ENCODE measurements at places on chromosomes 13 and 19.
A peak's percentile ranks its signal among the peaks of the same experiment; 100 is the strongest.

GRCh38 chr13:33349986-33350826, 64.7 kb upstream of the STARD13 start:
- no peak for DNase-seq

DNA sequence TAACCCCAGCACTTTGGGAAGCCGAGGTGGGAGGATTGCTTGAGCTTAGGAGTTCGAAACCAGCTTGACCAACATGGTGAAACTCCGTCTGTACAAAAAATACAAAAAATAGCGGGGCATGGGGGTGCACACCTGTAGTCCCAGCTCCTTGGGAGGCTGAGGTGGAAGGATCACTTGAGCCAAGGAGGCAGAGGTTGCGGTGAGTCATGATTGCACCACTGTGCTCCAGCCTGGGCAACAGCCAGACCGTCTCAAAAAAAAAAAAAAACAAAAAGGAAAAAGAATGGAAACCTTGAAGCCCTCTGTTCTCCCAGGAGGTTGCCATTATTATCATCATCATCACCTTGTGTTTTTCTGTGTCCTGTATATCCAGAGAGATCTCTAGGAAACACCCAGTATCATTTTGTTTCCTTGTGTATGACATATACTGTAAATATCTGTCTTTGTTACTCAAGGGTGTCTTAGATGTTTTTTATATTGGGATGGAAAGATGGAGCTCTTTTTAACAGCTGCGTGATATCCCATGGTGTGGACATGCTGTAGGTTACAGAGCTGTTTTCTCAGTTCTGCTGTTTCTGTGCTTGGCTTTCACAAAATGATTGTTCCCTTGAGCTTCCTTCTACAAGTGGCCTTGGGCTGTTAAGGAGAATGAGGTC, 11.8 kb downstream of the CHAF1A start:
- DNase-seq = no peak

DNA sequence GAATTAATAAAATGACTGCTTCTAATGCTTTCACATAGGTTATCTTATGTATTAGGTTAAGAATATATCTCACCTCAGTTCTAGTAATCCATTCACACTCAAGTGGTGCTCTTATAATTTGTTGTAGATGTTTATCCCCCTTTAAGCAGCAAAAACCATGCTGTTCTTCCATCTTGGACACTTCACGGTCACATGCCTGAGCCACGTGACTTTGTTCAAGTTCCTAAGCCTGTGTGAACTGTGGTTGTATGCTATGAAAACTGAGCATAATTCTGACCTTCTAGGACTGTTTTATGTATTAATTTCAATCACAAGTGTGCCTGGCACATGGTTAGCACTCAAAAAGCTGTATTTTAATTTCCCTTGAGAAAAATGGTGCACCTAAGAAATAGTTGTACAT, 41.2 kb upstream of the STARD13 start:
- no peak for DNase-seq

- DNase-seq = no peak
Observed at GRCh38 chr13:26310003-26310402, 56.1 kb downstream of the CDK8 start.

DNA sequence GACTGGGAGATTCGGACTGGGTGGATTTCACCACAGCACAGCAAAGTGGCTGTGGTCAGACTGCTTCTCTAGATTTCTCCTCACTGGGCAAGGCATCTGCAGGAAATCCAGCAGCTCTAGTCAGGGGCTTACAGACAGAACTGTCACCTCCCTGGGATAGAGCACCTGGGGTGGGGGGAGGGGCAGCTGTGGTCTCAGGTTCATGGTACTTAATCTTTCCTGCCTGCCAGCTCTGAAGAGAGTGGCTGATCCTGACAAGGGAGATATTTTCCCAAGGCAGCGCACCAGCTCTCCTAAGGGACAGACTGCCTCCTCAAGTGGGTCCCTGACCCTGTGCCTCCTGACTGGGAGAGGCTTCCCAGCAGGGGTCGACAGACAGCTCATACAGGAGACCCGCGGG, 212.8 kb upstream of the KLF12 start:
- DNase-seq = no peak

GRCh38 chr13:107582171-107582570, 633.2 kb downstream of the LIG4 start:
- no peak for DNase-seq

DNA sequence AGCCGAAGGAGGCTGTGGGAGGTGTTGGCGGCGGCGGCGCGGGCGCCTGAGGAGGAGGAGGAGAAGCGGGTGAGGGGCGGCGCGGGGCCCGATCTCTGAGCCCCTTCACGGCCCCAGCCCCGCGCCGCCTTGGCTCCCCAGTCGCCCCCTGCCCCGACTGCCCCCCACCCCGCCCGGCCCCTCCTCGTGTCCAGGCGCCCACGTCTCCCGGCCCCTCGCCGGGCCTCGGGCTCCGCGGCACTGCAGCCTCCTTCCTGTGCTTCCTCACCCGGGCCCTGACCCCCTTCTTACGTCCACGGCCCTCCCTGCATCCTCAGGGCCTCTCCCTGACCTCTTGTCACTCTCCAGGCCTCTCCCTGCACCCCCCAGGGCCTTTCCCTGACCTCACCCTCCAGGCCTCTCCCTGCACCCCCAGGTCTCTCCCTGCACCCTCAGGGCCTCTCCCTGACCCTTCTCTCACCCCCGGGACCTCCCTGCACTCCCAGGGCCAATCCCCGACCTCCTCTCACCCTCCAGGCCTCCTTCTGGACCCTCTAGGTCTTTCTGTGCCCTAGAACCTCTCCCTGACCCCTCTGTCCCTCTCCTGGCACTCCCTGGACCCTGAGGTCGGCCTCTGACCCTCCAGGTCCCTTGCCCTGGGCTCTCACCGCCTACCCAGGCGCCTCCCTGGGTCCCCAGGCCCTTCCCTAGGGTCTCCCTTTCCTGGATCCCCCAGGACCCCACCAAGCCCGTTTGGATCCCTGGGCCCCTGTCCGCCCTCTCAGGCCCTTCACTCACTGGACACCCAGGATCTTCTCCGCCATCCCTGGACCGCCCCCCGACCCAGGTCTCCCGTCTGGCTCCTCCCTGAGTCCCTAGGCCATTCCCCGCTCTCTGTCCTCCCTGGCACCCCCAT, 460 bp downstream of the KMT5C start:
- DNase-seq = no peak

DNA sequence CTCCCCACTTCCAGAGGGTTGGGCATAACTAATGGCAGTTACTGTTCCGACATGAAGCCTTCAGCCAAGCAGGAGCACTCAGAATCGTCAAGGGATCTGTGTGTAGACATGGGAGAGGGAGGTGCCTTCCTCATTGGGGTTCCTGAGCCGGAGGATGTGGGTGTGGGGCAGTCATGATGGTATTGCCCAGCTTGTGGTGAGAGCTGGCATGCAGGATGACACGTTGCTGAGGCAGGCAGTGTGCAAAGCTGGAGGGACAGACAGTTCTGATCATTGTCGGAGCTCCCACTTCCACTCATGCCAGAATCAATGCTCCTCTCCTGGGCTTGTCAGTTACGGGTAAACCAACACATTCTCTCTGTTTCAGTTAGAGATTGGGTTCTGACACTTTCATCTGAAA, 83.9 kb upstream of the TSC22D1 start:
- no peak for DNase-seq

DNA sequence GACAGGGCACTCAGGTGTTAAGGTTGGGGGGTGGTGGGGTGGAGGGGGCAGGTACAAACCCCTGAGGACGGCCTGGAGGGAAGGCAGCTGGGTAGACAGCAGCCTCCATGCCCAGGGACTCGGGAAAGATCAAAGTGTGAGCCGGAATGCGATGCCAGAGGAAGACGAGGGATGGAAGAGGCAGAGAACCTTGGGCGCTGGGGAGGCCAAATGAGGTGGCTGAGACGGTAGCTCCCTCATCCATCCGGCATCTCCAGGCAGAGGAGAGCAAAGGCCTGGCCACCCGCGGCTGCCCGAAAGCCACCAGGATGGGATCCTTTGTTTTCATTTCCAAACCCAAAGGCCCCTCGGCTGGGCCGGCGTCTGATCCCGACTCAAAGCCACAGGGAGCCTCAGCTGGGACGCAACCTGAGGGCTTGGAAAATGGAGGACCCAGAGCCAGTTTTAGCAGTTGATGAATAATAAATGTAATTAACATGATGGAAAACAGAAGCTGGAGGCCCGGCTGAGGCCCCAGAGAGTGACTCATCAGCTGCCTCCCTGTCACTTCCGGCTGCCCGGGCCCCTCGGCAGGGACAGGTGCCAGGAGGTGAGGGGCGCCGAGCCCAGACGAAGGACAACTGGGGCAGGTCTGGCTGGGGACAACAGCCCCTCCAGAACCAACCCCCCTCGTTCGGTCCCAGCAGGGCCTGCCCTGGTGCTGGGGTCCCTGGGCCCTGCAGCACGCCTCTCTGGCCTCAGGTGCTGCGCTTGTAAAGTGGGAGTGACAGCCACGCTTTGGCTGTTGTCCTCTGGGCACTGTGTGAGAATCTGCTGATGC, 61.6 kb downstream of the CEBPG start:
- DNase-seq = no peak

- DNase-seq = no peak
Observed at GRCh38 chr13:27359199-27359821, 65.1 kb upstream of the GTF3A start.

- no peak for DNase-seq
Observed at GRCh38 chr13:101875091-101875490, 422.6 kb downstream of the ITGBL1 start.

DNA sequence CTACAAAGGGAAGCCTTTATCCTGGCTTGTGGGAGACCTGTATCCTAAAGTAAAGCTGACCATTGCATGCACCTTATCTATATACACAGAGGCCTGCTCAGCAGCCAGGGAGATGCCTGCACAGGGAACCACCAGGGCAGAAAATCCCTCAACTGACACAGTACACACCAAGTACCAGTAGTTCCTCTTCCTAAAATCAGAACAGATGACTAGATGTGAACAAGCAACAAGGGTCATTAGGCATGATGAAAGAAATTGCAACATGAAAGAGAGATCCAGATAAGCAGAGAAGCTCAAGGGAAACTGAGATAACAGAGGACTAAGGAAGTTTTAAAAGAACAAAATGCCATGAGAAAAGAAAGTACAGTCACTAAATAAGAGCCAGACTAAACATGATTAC, 39.7 kb upstream of the SLC7A9 start:
- no peak for DNase-seq

- no peak for DNase-seq
Observed at GRCh38 chr19:5865772-5866171, 4.6 kb downstream of the FUT5 start.

- DNase-seq = no peak
Observed at GRCh38 chr13:92387245-92387644, 839.4 kb upstream of the GPC6 start.

GRCh38 chr13:94950303-94950702, 238.0 kb upstream of the SOX21 start:
- no peak for DNase-seq

GRCh38 chr19:43809762-43810696, 7.8 kb upstream of the LYPD5 start:
- peak; percentile 24 for DNase-seq

GRCh38 chr13:27401210-27401609, 23.2 kb upstream of the GTF3A start:
- DNase-seq = no peak

DNA sequence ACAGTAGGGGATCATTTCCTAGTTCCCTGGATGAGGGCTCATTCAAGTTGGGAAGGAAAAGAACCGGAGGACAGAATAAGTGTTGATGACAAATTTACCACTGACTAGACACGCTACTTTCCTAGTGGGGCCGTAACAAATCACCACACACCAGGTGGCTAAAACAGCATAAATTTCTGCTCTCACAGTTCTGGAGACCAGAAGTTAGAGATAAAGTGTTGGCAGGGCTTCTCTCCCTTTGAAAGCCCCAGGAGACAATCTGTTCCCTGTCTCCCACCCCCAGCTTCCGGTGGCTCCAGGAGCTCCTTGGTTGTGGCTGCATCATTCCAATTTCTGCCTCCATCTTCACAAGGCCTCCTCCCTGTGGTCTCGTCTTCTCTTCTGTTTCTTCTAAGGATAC, 65.4 kb upstream of the ARGLU1 start:
- DNase-seq = no peak

GRCh38 chr13:113802090-113802531, 43.1 kb downstream of the TMEM255B start:
- DNase-seq = no peak

DNA sequence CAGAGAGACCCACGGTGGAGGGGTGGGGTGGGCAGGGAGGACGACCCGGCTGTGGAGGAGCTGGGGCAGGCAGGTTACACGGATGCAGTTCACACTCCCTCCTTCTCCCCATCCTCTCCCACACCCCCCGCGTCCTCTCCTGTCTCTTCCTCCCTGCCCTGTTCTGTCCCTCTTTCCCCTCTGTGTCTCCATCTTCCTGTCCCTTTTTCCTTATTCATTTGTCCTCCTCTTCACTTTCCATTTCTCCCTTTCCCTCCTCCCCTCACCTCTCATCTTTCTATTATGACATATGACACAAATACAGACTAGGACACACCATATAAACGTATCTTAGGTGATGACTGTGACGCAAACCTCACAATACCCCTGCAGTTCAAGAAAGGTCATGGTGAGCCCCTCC, 96.6 kb downstream of the SCGB2B2 start:
- no peak for DNase-seq

DNA sequence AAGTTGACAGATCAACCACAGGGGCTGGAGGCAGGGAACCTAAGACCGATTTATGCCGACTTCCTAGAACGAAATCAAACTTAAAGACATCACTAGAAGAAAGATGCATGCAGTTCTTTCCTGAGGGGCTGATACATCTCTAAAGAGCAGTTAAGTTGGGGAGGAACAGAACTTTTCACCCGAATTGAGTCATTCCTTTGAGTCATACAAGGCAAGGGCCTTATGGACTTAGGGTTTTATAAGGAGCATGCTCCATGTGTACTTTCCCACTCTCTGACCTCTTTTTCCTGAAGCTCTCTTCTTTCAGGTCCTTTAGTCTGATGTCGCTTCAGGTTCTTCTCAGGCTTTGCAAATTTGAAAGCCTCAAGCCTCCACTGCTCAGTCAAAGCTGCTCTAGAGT, 7.9 kb upstream of the FBXL3 start:
- no peak for DNase-seq

- DNase-seq = no peak
Observed at GRCh38 chr13:93716623-93717022, 490.0 kb downstream of the GPC6 start.

DNA sequence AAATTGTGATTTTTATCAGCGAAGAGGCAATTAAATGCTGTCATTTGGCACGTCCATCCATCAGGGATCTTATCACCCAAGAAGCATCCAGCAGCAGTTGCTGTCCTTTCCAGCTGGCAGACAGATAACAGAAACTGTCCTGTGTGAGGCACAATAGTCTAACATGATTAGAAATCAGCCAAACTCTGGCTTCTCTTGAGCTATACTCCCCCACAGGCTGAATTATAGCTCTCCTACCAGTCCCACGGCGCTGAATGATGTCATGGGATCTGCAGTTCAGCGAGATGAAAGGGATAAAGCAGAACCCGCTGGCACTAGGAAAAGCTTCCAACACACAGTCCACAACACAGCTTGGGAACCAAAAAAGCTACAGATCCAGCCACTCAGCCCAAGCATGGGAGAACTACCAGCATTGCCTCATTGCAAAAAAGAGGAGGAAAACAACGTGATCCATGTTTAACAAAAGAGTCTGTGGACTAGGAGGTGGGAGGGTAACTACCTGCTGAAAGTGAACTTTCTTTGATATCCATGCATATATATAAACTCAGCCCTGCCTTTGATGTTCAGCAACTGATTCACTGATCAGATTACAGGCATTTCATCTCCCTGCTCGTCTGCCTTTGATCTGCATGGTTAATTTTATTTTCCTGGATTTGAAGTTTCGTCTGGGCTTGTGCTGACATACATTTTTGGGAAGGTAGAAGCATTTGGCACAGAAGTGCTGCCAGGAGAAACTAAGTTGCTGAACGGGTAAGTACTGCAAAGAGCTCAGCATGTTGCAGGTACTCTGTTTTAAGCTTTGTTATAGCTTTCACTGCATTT, at the start of gene TNFRSF19:
Gene TNFRSF19 (plus strand): TSS at position 314 of the 822 bp plus-strand sequence. CDS start 19,772 bp downstream, outside the sequence.
- no peak for DNase-seq

- peak; percentile 59 for DNase-seq
Observed at GRCh38 chr13:41463838-41464602, 6.7 kb downstream of the RGCC start.
